ENCODE measurements at places on chromosomes 7 and 10.

GRCh38 chr7:157431173-157431950 lies 94.6 kb downstream of the DNAJB6 start:
- no peak for DNase-seq

GRCh38 chr7:21134631-21135030 lies 293.3 kb upstream of the SP4 start:
- DNase-seq, result no peak

DNA sequence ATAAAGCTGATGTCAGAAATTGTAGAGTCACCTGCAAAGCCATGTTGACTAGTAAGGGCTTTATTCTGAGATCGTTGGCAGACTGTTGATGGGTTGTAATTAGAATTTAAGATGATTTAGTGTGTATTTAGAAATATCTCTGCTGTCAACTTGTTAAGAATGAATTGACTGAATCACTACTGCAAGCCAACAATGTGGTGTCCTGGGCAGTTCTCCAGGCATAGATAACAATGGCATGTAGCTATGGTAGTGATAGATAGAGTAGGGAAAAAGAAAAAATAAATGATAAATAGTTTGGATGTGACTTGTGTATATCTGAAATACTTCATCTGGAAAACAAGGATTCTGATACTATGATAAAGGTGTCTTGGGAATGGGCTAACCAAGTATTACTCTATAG lies 640.2 kb downstream of the ARL4A start:
- DNase-seq, result no peak

DNA sequence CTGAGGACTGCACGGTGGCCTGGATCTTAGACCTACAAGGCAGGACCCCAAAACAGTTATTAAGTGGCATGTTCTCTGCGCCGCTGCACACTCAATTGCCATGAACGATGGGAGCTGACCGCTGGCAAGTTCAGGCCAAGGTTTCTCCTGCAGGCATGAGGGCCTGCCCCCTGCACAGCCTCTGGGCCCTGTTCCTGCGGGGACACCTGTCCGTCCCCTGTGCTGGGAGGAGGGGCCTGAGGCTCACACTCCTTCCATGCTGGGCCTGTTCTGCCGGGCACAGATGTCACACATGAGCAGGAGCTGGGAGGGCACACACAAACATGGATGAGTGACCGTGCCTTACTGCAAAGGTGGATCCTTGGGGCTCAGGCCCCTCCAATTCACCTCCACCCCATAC lies 90.0 kb downstream of the PTPRN2 start:
- DNase-seq, result no peak

DNA sequence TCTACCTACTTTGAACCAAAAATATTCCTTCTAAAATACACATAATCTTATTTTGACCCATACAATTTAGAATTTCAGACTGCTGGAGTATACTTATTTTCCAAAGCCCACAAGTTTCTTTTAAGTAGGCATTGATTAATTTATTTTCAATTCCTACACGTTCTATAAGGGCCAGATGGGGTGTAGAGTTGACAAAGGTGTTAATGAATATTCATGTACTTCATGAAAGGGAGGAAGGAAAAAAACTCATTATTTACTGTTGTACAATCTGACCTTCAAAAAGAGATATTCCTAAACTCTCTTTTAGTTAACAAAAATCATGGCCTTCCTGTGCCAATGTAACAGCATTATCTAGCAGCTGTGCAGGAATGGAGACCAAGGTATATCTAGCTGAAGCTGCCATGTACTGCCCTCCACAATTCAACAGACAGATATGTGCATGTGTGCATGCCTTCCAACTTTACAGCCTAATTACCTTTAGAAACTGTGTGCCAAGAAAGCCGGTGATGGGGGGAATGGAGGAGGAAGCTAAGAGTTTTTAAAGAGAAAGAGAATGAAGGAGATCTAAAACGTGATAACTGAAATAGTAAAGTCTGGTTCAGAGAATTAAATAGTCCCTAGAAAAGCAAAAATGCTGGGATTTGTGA lies 108.9 kb downstream of the UPF2 start:
- DNase-seq, result no peak

- DNase-seq, result no peak
These were observed 5.7 kb upstream of the R3HCC1L start for GRCh38 chr10:98128802-98129201.

DNA sequence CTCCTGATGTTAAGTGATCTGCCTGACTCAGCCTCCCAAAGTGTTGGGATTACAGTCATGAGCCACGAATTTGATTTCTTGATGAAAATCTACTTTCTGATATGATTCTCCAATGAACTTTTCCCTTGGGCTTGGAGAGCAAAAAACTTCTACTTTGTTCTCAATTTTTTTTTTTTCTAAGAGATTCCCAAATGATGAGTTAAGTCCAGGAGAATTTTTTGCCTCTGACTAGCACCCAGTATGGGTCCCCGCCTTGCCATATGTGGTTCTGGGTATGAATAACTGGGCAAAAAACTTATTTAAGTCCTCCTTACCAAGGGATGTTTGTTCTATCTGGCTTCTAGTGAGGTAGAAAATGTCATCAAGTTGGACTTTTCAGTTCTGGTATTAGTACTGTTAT lies 147.9 kb upstream of the LYZL1 start:
- DNase-seq, result no peak

DNA sequence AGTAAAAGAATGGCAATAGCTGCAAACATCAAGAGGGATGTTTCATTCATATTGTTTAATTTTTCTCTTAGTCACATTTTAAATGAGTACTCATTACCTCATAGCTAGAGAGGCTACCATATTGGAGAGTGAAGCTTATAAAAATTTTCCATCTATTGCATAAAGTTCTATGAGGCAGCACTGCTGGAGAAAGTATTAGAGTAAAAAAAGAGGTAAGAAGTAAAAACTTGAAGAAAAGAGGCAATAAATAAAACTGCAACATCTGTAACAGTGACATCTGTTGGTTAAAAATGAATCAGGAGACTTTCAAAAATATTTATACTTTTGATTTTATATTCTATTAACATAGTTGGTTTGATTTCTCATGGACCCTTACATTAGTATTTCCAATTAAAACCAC lies 284.5 kb upstream of the SEMA3D start:
- no peak for DNase-seq

DNA sequence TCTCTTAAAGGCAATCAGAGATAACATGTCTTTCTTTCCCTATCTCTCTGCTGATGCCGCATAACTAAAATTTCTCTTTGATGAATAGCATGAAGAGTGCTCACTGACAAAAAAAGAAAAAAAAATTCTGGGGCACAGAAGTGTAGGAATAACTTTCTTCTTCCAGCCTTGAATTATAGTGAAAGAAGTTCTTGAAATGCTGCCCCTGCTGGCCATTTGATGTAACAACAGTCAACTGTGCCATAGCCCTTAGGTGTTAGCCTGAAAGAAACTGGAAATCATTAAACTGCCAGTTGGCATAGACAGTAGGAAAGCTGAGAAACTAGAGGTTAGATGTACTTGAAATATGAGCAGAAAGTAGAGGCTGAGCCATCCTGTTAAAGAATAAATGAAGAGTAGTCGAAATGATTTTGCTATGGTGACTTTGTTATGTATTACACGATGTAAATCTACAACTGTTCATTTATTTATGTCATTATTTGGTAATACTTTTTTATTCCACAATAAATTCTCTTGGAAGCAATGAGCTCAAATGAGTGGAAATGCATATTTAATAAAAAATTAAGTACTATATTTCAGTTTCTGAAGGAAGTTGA lies 48.3 kb upstream of the FAM171A1 start:
- no peak for DNase-seq

DNA sequence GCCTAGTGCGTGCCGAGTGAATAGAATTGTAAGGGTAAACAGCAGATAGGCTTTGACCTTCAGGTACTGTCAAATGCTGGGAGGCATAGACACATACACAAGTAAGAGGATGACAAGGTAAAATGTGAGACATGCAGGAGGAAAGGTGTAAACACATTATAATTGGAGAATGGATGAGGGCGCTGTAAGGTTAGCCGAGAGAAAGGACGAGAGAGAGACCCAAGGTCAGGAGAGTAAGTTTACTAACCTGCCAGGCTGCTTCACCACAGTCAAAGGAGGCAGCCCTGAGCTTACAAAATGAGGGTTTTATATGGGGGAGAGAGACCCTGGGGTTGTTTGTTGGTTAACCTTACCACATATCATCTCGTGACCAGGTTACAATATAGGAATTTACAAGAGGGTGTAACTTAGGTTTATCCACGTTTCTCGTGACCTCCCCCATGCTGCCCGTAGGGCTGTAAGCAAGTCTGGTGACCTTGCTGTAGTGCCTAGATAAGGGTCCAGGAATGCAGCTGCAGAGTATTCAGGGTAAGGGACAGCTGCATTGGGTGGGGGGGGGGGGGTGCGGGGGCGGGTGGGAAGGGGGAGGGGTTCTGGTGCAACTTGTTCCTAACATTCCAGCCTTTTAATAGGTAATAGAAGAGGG lies 17.9 kb downstream of the SCIN start:
- no peak for DNase-seq

- no peak for DNase-seq
These were observed 7.8 kb downstream of the TES start for GRCh38 chr7:116218051-116218645.

GRCh38 chr7:131909151-131909768 lies 352.8 kb upstream of the PODXL start:
- DNase-seq, result no peak

DNA sequence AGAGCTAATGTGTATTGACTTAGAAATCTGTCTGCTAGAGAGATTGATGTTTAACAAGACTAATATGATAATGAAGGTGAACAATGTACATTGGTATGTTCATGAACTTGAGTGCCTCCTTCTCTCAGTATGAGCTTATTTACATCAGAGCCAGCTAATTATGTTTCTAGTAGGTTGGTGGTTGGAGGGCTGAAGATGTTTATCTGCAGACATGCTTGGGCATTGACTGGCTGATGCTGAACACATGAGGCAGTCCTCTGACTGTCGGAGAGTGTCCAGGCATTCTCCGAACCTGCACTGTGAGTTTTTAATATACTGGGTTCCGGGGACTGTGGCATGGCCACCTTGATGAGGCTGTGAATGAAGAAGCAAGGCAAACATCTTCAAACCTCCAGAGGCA lies 47.5 kb downstream of the BMPER start:
- no peak for DNase-seq

DNA sequence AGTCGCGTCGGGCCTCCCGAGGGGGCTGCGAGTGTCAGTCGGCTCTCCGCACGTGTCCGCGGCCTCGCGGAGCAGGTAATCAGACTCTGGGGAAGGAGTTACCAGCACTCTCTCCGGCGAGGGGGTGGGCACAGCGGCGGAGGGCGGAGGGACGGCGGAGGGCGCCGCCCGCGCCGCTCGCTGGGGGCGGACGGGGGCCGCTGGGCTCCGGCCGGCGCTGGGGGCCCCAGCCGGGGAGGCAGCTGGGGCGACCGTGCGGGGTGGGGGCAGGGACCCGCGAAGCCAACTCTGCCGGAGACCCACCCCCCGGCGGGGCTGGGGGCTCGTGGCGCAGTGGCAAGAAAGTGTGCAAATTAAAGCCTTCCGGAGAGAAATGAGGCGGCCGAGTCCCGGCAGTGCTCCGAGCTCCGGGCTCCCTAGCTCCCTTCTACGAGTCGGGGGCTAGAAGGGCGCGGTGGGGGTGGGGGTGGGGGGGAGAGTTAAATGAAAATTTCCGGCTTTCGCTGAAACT lies at the start of gene CDK6:
CDK6 (minus strand) TSS at position 85 of the 511 bp plus-strand sequence. CDS start 3,250 bp downstream, outside the sequence.
- no peak for DNase-seq

- no peak for DNase-seq
These were observed 539.4 kb upstream of the MGMT start for GRCh38 chr10:128927497-128928161.

DNA sequence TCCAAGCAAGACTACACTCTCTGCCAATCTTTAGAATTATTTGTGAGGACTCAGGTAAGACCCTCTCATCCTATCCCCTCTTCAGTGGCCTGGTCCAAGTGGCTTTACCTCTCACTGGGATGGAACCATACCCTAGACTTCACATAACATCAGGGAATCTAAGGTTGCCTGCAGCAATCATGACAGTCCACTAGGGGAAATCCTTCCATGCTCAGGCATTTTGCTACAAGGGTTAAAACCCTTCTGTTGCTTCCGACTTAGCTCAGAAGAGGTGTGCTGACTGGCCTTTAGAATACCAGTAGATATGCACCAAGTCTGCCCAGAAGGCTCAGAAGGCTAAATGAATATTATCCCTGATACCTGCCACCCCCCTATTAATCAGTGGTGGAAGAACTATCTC lies 24.9 kb upstream of the NPS start:
- DNase-seq, result no peak

All from stimulated activated CD4-positive, alpha-beta T cell treated with anti-CD3 and anti-CD28 coated beads, Interleukin-1b, Interleukin-23, amount 100 ng/mL, for 1 hour (primary cell).